Dermis microvascular lymphatic vessel endothelial cell (primary cell): ENCODE measurements at places on chromosomes 12 and 14. TPM values are rescaled to one million over a fixed set of nuclear protein-coding genes. Genes with fewer than 3 reads are reported as not detected.

Gene PRH2
- total RNA-seq, result not detected in 2 replicates

Gene PPM1H
- total RNA-seq, result 1.0 and 1.3 TPM in 2 replicates

Gene LRTM2
- total RNA-seq, result not detected in 2 replicates

Gene NID2
- total RNA-seq, result 37.5 and 40.1 TPM in 2 replicates

Gene TRMT5
- total RNA-seq, result 4.7 and 5.6 TPM in 2 replicates

Gene LRIG3
- total RNA-seq, result 24.5 and 33.0 TPM in 2 replicates

Gene C14orf180
- total RNA-seq, result not detected in 2 replicates

Gene SYNDIG1L
- not detected in 2 replicates for total RNA-seq

Gene OAS2
- 2.9 and 4.5 TPM in 2 replicates for total RNA-seq

Gene REM2
- total RNA-seq, result under 0.01 TPM in 1 of 2 replicates, not detected in the other

Gene CCDC177
- total RNA-seq, result not detected in 2 replicates

Gene NGB
- total RNA-seq, result not detected in 2 replicates

Gene PLEKHG7
- not detected in 2 replicates for total RNA-seq

Gene HOXC5
- not detected in 2 replicates for total RNA-seq

Gene KIF26A
- total RNA-seq, result 9.2 and 14.7 TPM in 2 replicates

Gene CHGA
- total RNA-seq, result not detected in 2 replicates

Gene RNU4-1
- total RNA-seq, result under 0.01 TPM in 2 replicates
